ENCODE measurements at places on chromosomes 3 and 15.
A peak's percentile ranks its signal among the peaks of the same experiment; 100 is the strongest.

GRCh38 chr3:122260206-122260605, 64.8 kb upstream of the CSTA start:
- no peak for DNase-seq

DNA sequence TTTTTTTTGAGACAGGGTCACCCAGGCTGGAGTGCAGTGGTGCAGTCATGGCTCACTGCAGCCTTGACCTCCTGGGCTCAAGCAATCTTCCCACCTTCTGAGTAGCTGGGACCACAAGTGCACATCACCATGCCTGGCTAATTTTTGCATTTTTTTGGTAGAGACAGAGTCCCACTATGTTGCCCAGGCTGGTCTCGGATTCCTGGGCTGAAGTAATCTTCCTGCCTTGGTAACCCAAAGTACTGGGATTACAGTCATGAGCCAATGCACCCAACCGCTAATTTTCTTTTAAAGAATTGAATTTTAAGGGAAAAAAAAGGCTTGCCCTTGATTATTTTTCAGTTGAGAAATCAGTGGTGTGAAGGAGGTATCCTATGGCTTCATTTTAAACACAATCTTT, 334.0 kb downstream of the SOX2 start:
- DNase-seq: no peak

- peak; percentile 41 for DNase-seq
These were observed 40.0 kb upstream of the TRH start for GRCh38 chr3:129934234-129935123.

DNA sequence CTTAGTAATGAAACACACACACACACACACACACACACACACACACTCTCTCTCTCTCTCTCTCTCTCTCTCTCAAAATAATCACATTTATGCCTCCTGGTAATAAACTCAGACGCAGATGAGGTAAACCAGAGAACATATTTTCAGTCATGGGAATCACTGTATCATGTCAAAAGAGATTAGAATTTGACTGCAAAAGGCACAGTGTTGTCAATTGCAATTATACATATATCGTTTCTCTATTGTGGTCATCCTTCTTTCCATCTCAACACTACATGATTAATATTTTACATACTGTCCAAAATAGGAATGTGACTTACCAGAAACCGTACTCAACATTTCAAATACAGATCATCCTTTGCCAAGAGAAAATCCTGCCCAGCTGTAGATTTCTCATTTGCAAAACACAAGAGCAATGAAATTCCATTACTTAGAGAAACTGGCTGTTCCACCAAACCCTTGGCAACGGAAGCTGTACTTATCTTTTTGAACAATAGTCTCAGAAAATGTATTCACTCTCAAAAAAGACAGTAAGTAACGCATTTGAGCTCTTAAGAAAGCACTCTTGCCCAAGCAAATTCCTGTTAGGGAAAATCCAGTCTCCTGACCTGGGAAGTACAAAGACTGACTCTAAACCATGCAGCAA, 24.3 kb downstream of the PDZRN3 start:
- no peak for DNase-seq

DNA sequence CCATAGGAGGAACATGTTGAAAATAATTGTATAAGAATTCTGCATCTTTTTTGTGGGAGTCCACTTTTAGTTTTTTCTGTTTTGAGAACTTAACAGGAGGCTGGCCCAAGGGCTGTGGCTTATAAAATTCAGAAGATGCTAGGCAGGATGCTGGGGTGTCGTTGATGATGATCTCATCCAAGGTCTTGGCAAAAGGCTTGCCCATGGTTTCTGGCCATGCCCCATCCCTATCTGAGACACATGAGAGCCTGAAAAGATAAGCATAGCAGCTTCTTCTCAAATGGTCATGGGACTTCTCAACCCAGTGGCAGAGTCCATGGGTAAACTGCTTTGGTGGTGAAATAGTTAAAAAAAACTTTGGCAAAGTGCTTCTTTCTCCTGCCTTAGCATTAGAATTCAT, 35.2 kb downstream of the CMSS1 start:
- DNase-seq: no peak

DNA sequence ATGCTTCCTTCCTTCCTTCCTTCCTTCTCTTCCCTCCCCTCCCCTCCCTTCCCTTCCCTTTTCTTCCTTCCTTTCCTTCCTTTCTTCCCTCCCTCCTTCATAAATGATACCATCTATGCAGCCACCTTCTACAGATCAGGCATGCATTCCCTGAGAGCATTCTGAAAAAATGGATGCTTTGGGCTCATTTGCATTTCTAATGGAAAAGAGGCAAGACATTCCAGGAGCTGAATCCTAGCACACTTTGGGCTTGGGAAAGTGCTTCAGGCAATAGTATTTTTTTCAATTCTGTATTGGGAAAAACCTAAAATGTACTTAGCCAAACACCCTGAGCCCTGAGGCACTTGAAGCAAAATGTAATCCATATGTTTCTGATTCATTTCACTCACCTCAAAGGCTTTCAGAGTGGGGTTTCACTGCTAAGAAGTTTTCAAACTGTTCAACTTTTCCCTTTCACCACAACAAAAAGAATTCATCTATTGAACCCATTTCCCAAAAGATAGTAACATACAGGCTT, 220.1 kb upstream of the RORA start:
- no peak for DNase-seq

DNA sequence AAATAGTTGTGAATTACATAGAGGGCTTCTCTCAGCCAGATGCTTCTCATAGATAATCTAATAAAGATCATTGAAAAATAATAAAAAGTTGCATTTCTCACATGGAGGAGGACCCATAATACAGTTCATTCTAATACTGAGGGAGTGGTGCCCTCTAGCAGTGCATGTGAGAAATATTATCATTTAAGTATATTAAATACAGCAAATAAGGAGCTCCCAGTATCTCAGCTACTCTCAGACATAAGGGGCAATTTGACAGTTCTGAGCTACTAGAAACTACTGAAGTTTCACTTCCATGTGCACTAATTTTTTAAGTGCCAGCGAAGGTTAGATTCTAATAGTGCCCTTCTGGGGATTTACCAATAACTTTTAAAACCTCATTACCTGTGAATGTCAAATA, 188.3 kb downstream of the IL5RA start:
- DNase-seq: peak; percentile 24

- DNase-seq: peak; percentile 57
These were observed 30.9 kb downstream of the GOLM2 start for GRCh38 chr15:44319385-44319784.

GRCh38 chr3:141278196-141279076, 46.8 kb downstream of the PXYLP1 start:
- DNase-seq: no peak

- no peak for DNase-seq
These were observed 57.4 kb downstream of the ZIC4 start for GRCh38 chr3:147348976-147349375.

DNA sequence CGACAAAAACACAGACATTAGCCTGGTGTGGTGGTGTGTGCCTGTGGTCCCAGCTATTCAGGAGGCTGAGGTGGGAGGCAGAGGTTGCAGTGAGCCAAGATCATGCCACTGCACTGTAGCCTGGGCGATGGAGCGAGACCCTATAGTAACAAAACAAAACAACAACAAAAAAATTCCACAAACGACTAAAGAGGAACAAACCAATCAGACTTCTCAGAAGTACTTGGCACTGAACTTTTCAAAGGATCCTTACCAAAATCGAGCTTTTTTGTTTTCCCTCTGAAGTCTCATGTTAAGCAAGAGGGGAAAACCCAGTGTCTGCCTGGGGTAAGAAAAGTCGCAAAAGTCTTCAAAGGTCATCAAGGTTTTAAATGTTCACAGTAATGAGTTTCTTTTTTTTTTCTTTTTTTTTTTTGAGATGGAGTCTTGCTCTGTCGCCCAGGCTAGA, 30.1 kb upstream of the TFRC start:
- DNase-seq: no peak

- peak; percentile 18 for DNase-seq
These were observed 92.7 kb downstream of the LRRC28 start for GRCh38 chr15:99343881-99344551.

DNA sequence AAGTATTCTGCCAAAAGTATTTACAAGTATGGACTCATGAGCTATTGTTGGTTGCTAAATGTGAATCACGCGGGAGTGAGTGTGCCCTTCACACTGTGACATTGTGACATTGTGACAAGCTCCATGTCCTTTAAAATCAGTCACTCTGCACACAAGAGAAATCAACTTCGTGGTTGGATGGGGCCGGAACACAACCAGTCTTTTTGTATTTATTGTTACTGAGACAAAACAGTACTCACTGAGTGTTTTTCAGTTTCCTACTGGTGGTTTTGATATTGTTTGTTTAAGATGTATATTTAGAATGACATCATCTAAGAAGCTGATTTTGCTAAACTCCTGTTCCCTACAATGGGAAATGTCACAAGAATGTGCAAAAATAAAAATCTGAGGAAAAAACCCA, 30.3 kb downstream of the SYNM start:
- no peak for DNase-seq

DNA sequence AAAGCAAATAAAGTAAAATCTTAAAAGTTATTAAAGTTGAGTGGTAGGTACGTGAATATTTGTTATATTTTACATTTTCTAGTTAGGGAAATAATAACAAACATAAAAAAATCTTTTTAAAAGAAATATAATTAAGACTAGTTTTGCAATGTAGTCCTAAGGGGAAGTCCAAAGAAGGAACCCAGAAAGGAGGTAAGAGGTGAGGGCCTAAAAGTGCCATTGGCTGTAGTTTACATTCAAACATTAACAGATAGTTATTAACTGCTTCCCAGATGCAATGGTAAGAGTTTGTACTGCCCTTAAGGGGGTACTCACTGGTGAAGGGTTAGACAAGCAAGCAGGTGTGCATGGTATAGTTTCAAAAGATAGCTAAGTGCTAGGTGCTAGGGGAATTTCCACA, 79.2 kb downstream of the B3GALNT1 start:
- no peak for DNase-seq

DNA sequence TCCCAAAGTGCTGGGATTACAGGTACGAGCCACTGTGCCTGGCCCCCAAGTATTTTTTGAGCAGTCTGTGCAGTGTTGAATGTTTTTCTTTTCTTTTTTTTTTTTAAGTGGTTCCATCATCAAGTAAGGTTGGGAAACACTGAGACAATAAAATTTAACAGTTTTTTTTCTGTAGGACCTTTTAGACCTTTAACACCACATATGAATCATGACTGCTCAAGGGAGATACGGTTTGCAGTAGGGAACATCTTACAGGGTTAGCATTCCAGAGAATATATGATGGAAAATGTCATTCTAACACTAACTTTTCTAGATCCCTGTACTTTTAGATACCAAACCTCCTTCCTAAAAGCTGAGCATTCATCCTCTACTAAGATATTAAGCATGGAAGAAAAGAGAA, 41.7 kb downstream of the SNX4 start:
- DNase-seq: no peak

DNA sequence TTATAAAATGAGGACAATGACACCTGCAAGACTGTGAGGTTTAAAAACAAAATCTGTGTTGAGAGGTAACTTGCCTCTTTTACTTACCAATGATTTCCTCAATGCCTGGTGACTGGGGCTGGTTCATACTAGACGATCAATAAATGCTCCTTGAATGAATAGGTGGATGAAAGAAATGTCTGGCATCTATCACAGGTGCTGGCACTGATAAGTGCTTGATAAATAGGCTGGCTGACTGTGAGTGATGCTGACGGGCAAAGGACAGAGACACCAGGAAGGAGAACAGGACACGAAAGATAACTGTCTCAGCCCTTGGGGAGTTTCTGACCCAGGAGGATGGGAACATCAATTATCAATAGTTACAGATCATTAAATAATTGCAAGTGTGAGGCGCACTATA, 31.9 kb downstream of the RBP2 start:
- DNase-seq: no peak

GRCh38 chr3:9957214-9957613, 5.0 kb upstream of the PRRT3 start:
- peak; percentile 16 for DNase-seq

DNA sequence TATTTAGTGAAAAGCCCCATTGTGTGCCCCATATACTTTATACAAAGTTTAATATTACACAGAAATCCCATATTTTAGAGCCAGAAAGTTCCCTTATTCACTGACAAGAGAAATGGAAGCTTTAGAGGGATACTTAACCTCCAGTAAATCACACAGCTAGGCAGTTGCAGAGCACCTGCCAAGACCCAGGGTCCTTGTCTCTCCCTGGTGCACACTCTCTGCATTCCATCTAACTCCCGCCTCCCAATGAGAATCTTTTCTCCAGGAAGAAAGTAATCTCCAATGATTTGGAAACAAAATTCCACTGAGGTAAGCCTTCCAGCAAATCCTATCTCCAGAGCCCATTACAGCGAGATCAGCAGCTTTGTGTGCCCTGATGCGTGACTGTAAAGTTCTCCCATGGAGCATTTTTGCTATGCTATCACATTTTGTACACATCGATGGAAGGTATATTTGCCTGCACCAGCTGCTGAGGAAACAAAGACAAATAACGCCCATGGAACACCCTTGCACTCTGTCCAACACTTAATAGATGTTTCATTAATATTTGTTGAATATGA, 41.4 kb downstream of the ULK4 start:
- DNase-seq: no peak

Measured in OCI-LY7 (cell line).